ENCODE measurements at places on chromosomes 16 and 17. TPM values are rescaled to one million over a fixed set of nuclear protein-coding genes. Genes with fewer than 3 reads are reported as not detected.

GRCh38 chr16:84471316-84471715, 33.1 kb downstream of the MEAK7 start:
- peaks cover 53% of the 10 kb centered on the region for H3K36me3 ChIP-seq
- no peaks in the 10 kb centered on the region for H3K27me3 ChIP-seq
- no peak overlapping the region for H3K4me3 ChIP-seq
- H3K4me1 ChIP-seq, result no peaks in the 10 kb centered on the region

DNA sequence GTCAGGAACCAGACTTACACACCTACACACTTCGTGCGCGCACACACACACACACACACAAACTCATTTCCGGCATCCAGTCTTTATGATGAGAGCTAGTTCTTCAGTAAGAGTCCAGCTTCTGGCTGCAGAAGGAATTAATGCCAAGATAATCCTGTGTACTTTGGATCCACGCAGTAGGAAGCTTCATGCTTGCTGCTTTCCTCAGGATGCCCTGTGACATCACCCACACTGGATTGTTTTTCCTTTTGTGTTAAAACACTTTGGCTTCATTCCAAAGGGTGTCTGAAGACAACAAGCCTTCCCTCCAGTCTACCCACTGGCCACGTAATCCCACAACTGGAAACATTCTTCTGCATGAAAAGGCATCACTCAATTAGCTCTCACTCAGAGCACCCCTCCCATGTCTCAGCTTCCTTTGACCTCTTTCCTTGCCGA, 35.4 kb downstream of the KCNJ16 start:
- H3K27me3 ChIP-seq, result no peaks in the 10 kb centered on the region
- no peak overlapping the region for H3K4me3 ChIP-seq
- DNase-seq, result no peak
- H3K27ac ChIP-seq, result no peak overlapping the region
- H3K36me3 ChIP-seq, result no peaks in the 10 kb centered on the region

DNA sequence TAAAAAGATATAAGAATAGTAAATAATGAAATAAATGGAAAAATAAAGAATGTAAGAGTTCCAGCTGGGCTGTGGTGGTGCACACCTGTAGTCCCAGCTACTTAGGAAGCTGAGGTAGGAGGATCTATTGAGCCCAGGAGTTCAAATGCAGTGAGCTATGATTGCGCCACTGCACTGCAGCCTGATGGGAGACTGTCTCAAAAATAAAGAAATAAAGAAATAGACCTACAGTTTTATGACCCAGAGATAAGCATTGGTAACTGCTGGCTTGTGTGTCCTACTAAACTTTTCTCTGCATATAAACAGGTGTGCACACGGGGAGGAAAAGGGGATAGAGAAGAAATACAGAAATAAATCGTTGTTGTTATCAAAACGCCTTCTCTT, 7.8 kb upstream of the PDP2 start:
- no peaks in the 10 kb centered on the region for H3K36me3 ChIP-seq
- peak overlapping the region; percentile 55 for H3K27ac ChIP-seq
- DNase-seq, result no peak
- peaks cover 18% of the 10 kb centered on the region for H3K4me1 ChIP-seq

DNA sequence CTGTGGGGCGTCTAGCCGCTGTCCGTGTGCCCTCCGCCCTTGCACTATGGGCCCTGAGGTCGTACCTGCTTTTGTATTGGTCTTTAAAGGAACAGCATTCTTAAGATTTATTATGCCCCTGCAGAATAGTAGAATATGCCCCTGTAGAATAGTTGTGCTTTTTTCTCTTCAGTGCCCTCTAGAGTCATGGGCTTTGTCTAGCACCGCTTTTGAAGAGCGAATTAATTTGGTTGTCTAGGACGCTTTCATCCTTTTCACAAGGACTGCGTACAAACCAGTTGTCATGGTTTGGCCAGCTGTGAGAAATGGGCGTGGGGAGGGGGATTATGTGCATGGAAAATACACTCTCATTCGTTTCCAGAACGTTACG, 621 bp downstream of the CEP95 start:
- DNase-seq, result no peak
- no peaks in the 10 kb centered on the region for H3K27me3 ChIP-seq
- H3K27ac ChIP-seq, result peak overlapping the region; percentile 99
- H3K36me3 ChIP-seq, result peaks cover 71% of the 10 kb centered on the region
- H3K4me3 ChIP-seq, result peak overlapping the region; percentile 98
- peaks cover 49% of the 10 kb centered on the region for H3K4me1 ChIP-seq

TBX21 gene
- 0.18 TPM for total RNA-seq

TERB1 gene
- total RNA-seq, result not detected

IL17C gene
- 1.9 TPM for total RNA-seq

HSD17B2 gene
- 0.23 TPM for total RNA-seq

PRR15L gene
- total RNA-seq, result 1.1 TPM

NMRAL1 gene
- 68.1 TPM for total RNA-seq

Data from WTC11 (cell line).